Stimulated activated CD4-positive, alpha-beta T cell treated with anti-CD3 and anti-CD28 coated beads, Interleukin-12 subunit alpha, Interleukin-12 subunit beta, amount 100 ng/mL, for 24 hours (primary cell): ENCODE measurements at places on chromosomes 2 and 18.

DNA sequence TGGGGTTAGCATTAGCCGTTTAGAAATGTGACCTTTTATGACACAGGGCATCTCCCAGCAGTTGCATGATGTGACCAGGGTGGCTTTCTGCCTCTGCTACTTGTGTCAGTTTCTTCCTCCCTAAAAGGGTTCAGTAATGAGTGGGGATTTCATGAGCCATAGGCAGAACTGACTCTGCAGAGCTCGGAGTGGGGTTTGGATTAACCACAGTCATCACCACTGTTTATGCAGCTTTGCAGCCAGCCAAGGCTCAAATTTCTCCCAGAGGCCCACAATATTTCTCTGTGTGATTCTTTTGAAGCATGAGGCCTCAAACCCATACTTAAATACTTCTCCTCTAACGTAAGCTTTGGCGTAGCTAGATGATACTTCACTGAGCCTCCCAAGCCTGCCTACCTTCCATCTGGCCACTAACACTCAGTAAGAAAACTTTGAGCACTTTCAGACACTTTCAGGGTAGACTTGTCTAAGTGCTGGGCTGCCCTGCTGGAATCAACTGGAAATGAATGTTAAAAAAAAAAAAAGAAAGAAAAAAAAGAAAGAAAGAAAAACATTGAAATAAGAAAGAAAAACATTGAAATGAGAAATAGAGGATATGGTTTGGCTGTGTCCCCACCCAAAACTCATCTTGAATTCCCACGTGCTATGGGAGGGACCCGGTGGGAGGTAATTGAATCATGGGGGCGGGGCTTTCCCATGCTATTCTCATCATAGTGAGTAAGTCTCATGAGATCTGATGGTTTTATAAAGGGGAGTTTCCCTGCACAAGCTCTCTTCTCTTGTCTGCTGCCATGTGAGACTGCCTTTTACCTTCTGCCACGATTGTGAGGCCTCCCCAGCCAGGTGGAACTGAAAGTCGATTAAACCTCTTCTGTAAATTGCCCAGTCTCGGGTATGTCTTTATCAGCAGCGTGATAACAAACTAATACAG lies 11.5 kb upstream of the LAPTM4A start:
- no peak for DNase-seq

DNA sequence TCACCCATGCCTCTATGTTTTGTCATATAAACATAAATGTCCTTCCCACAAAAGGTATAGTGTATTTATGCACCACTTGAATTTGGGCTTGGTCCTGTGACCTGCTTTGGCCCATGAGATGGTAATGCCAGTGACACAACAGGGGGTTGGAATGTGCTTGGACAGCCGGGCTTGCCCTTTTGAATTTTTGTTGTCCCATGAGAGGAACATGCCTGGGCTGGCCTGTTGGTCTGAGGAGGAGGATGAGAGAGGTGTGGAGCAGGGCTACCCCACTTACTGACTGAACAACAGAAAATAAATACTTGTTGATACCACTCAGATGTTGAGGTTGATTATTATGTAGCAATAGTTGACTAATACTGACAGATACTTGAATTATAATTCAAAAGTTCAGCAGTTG lies 63.2 kb upstream of the TCF4 start:
- DNase-seq = no peak

DNA sequence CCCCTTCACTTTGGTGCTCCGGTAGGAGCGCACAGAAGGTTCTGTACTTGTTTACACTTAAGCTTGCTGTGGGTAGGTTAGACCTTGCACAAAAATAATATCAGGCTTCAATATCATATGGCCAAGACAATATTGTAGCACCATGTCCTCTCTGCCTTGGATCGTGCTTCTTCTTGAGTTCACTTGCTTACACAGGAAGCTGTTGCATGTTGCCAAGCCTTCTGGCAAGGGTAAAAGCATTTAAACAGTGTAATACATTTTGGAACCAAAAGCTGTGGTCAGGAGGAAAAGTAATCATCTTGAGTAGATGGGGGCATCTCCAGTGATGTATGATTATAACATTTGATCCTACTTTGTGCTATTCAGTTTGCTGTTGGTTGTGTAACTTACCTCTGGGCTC lies 197.5 kb downstream of the LTBP1 start:
- no peak for DNase-seq

GRCh38 chr2:235858881-235859280 lies 309.3 kb downstream of the GBX2 start:
- DNase-seq = no peak

DNA sequence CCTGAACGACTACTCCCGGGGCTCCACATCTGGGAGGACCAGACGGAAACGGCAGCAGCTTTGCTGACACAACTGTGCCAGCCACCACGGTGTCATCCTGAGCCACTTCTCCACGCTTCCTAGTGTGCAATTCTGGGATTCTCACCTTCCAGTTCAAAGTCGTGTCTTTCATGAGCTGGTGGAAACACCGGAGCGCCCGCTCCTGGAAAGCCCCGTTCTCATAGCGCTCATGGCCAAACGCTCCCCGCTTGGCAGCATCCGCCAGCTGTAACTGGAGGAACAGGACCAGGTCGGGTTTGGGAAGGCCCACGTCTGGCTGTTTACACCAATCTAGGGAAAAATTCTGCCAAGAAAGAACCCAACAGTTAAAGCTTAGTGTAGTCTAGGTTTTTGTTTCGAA lies 8.3 kb downstream of the DTYMK start:
- DNase-seq = no peak
